ENCODE measurements at places on chromosomes 1 and 21. TPM values are rescaled to one million over a fixed set of nuclear protein-coding genes. Genes with fewer than 3 reads are reported as not detected.

The ANGPTL1 gene
- 4.6 TPM for total RNA-seq

The VHLL gene
- not detected for total RNA-seq

The NPPA gene
- not detected for total RNA-seq

The LEFTY2 gene
- total RNA-seq: not detected

The LRRC39 gene
- total RNA-seq: 1.4 TPM

The TCP10L gene
- total RNA-seq: 0.19 TPM

The PIK3C2B gene
- 0.28 TPM for total RNA-seq

The TRAF5 gene
- 5.2 TPM for total RNA-seq

The CTSE gene
- not detected for total RNA-seq

The TPTE gene
- not detected for total RNA-seq

The SLC2A5 gene
- 5.6 TPM for total RNA-seq

The FCRL4 gene
- not detected for total RNA-seq

The RPL5 gene
- total RNA-seq: 1,382 TPM

The CALML6 gene
- 0.19 TPM for total RNA-seq

The KDM1A gene
- 116 TPM for total RNA-seq

The RPL22 gene
- total RNA-seq: 153 TPM

The KRTAP7-1 gene
- not detected for total RNA-seq

The CLCA1 gene
- total RNA-seq: not detected

The MIS18A gene
- 5.9 TPM for total RNA-seq

The IL20 gene
- total RNA-seq: not detected

The WNT3A gene
- not detected for total RNA-seq

The HAPLN2 gene
- not detected for total RNA-seq

The ACTA1 gene
- total RNA-seq: not detected

The KCNJ10 gene
- total RNA-seq: not detected

The GPR153 gene
- total RNA-seq: 2.1 TPM

The FYB2 gene
- not detected for total RNA-seq

The EDN2 gene
- total RNA-seq: 0.28 TPM

The AQP10 gene
- 0.19 TPM for total RNA-seq

The ZNF683 gene
- total RNA-seq: not detected
